Activated CD8-positive, alpha-beta memory T cell treated with anti-CD3 and anti-CD28 coated beads for 24 hours (primary cell): ENCODE measurements at places on chromosomes 1 and 21.

DNA sequence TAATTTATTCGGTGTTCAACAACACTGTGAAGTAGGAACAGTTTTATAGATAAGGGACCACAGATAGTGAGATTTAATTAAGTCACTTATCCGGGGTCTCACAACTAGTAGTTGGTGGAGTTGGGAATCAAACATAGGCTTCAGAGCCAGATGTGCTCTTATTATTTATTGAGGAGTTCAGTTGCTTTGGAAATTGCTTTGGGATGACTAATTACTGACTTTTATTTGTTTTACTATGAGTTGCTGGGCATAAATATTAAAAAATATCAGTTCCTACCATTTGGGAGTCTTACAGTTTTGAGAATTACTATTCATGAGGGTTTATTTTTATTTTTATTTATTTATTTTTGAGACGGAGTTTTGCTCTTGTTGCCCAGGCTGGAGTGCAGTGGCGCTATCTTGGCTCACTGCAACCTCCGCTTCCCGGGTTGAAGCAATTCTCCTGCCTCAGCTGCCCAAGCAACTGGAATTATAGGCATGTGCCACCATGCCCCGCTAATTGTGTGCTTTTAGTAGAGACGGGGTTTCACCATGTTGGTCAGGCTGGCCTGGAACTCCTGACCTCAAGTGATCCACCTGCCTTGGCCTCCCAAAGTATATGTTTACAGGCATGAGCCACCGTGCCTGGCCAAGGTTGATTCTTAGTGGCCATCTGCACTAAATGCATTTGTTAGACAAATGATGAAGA is 27.7 kb downstream of the THRAP3 start:
- DNase-seq = peak; percentile 47

- DNase-seq = peak; percentile 69
Measured at GRCh38 chr1:248924696-248925532, 18.9 kb downstream of the PGBD2 start.

DNA sequence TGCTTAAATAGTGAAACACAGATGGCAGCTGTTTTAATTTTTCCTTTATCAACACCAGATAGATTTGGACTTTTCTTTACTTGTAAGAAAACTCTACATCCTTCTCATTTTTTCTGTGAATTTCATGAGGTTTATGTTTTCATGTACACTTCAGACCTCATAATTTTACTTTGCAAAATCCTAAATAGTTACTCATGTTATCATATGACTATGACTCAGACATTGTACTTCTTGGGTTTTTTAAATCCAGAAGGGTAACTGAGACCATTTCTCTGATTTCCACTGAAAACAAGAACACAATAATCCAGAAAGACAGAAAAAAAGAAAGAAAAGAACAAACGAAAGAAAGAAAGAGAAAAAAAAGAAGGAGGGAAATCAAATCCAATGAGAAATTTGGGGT is 1021.6 kb downstream of the NCAM2 start:
- DNase-seq = no peak

DNA sequence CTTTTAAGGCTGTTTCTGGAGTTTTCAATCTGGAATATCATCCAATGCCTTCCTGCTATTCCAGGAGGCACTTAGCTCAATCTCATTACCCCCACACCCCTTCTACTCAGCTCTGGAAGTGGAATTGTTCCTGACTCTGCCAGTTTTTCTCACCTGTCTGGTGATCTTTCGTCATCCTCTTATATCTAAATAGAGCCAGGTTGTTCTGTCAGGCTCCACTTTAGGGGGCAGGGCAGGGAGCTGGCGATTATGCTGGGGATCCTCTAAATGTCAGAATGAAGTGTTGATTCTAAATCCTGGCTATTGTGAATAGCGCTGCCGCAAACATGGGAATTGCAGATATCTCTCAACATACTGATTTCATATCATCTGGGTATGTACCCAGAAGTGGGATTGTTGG is 63.6 kb upstream of the ETV3 start:
- no peak for DNase-seq

GRCh38 chr1:74504125-74504932 is 8.1 kb downstream of the LRRC53 start:
- peak; percentile 59 for DNase-seq

DNA sequence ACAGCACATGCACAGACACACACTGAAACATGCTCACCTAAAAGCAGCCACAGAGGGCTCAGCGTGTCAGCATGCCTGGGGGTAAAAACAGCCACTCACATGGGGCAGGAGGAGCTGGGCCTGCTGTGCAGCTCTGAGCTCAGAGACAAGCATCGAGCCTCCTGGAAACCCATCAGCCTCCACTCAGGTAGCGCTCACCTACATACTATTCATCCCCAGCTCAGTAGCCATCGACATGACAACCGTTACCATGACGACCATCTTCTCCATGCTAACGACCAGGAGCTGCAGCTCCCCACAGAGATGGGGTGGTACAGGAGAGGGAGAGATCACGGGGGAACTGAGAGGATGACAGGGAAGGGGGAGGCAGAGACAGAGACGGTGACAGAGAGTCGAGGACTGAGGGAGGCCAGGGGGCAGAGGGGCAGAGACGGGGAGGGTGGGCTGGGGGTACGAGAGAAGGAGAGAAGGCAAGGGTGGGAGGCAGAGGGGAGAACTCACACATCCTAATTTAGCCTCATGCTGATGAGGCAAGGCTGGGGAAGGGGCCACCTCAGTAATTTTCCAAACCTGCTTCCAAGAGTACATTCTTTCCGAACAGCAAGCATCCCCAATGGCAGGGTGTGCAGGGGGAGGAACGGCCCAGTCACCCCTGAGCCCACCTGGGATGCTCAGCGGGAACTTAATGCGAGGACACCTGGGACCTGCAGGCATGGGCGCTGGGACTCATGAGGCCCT is 28.4 kb downstream of the SDC3 start:
- no peak for DNase-seq

GRCh38 chr1:154213274-154213673 is 7.1 kb upstream of the CFAP141 start:
- DNase-seq = no peak

DNA sequence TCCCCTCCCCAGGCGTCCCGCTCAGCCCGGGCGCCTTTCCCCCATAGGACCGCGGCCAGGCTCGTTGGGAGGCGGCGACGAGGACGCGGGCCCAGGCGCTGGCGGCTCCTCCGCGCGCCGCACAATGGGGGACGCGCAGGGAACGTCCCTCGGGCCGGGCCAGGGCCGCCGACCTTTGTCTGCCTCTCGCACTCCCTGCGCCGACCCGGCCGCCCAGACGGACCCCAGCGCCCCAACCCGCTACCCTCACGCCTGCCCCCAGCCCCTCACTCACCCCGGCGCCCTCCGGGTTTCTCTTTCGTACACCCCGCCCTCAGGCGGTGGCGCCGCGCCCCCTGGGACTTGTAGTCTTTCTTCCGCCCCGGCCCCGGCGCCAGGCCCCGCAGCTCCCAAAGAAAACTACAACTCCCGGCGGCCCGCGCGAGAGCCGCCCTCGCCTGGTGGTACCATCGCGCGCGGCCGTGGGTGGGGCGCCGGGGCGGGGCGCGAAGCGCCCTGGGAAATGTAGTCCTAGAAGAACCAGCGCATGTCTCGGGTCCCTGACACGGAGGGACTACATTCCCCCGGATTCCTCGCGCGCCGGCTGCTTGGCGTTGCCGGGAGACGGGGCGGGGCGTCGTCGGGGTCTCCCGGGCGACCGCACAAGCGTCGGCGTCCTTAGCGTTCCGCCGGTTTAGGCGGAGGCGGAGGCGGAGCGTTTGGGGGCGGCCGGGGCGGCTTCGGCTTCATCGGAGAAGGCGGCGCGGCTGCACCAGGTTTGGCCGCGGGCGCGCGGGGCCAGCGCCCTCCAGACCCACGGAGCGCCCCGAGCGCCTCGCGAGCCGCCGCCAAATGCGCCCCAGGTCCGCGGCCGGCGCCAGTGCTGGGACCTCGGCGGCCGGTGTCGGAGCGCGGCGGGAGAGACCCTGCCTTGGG is at the start of gene C1orf159:
Gene C1orf159, minus strand, starts transcription at position 304 of the 915 bp plus-strand sequence. CDS start 24,546 bp downstream, outside the sequence.
- peak; percentile 99 for DNase-seq

DNA sequence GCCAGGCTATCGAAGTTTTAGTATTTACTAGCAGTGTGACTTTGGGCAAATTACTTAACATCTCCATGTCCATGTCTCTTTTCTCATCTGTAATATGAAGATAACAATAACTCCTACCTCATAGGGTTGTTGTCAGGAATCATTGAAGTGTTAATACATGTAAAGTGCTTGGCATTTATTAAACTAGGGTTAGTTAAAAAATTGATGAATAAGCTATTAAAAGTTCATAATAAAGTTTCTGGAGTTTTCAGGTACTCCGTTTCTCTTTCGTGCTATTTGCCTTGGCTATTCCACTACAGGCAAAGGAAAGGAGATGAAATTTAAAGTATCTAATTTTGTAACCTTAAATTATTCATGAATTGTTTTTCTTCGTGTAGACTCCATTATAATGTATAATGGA is 16.7 kb downstream of the LRRC8D start:
- DNase-seq = no peak

DNA sequence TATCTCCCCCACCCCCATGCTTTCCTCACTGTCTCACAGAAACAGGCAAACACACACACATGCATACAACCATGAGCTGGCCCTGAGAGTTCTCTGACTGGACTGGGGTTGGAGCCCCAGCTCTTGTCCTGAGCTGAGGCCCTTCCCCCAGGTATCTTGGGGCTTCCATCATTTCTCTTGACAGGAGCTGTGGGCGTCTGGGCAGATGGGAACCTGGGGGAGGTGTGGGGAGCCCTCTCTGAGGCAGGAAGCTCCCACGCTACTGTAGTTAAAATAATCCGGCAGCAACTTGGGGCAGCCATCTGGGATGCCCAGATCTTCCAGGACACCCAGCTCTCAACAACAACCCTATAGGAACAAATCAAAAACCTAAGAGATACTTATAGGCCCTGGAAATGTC is 2.7 kb upstream of the KIF21B start:
- no peak for DNase-seq

- DNase-seq = no peak
Measured at GRCh38 chr1:25756215-25756614, 43.8 kb upstream of the SELENON start.

- no peak for DNase-seq
Measured at GRCh38 chr1:227318853-227319607, 738 bp upstream of the CDC42BPA start.
